Fibroblast of mammary gland (primary cell): ENCODE measurements at places on chromosomes 11 and 22.

DNA sequence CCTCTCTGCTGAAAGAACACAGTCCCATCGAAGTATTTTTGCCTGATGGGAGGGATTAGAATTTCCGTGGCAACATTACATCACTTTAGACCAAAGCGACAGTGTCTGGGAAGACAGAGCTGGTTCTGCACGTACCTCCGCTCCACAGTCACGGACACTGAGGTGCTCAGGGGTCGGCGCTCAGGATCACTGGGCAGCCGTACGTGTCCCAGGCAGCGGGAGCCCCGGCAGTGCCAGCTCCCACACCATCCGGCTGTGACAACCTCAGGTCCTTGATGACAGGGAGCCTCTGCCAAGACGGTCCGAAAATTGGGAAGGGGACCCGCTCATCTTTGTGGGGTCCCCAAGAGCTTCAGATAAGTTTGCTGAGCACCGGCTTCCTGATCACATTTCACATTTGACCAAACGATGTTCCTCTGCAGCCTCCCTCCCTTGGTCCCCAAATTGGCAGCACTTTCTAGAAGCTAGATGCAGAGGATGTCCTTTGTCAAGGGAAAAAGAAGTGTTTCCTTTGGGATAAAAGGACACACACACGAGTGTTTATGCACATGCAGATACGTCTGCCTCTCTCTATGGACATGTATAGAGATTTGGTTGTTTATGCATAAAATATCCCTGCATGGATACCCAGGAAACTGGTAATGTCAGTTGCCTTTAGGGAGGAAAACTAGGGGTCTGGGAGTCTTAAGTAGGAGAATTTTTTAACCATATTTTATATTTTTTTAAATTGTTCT is 61.6 kb upstream of the LINC01488 start:
- DNase-seq = no peak

- DNase-seq = no peak
Observed at GRCh38 chr11:1845561-1846452, 7.0 kb downstream of the TNNI2 start.

GRCh38 chr22:42064629-42065028 is 6.0 kb downstream of the NAGA start:
- DNase-seq = no peak

DNA sequence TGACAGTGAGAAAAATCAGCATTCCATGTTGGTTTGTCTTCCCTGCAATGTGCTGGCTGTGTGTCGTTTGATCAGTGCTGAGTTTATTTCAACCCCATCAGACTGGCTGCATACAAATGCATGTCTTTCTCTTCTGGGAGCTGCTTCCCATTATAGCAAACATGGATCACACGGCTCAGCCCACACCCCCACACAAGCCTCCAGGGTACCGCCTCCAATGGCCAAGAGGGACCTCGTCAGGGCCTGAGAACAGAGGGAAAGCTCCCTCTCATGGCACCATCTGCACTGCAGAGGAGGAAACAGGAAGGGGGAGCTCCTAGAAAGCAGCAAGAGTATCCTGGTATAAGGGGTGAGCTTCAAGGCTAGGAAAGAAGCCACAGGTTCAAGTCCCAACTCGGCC is 214.2 kb downstream of the LARGE1 start:
- DNase-seq = peak; percentile 2

GRCh38 chr11:110830747-110831146 is 118.5 kb upstream of the ARHGAP20 start:
- DNase-seq = peak; percentile 79

DNA sequence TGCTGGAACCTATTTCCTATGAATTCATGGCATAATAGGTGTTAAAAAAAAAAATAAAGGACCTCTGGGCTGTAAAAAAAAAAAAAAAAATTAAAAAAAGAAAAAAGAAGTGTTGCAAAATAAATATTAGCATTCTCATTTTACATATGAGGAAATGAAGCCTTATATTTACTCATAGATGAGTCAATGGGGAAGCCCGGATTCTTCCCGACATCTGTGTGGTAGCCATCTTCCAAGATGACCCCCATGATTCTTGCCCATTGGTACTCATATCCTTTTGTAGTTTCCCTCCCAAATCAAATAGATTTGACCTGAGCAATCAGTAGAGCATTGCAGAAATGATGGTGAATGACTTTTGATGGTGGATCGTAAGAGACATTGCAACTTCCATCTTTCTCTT is 3.0 kb upstream of the SWAP70 start:
- peak; percentile 72 for DNase-seq

- DNase-seq = peak; percentile 74
Observed at GRCh38 chr22:44151676-44152075, 29.0 kb upstream of the PARVG start.

GRCh38 chr11:60954421-60954820 is 2.4 kb upstream of the SLC15A3 start:
- DNase-seq = no peak

DNA sequence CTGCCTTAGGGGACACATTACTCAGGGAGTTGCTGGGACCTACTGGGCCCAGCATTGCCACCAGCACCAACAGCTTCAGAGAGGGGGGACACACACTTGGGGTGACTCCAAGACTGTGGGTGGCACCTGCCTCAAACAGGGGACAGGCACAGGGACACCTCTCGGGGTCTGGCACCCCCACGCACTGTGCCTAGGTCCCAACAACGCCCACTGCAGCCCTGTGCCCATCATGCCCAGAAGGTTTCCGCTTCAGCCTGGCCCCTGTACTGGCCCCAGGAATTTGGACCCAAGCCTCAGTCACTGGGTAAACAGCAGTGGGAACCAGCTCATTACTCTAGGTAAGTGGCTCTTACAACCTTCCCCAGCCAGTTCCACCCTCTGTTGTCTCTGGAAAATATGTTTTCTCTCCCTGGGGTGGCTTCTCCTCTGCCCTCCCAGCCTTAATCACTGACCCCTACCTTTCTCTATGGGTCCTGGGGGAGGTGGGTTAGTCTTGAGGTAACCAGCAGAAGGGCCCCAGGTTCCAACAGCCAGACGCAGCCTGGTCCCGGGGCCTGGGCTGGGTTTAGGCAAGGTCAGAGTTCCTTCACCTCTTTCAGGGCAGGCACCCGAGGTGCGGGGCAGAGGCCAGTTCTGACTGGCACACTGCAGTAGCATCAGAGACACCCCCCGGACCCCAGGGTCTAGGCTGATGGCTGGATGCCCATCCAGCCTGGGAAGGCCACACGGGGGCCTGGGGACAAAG is 123.6 kb downstream of the MED15 start:
- no peak for DNase-seq

- DNase-seq = no peak
Observed at GRCh38 chr11:5036669-5037068, 9.7 kb upstream of the OR52J3 start.

- no peak for DNase-seq
Observed at GRCh38 chr22:19527321-19527721, 3.1 kb upstream of the CLDN5 start.

GRCh38 chr22:27719535-27720227 is 81.9 kb downstream of the MN1 start:
- peak; percentile 30 for DNase-seq

- no peak for DNase-seq
Observed at GRCh38 chr11:96761451-96761850, 371.6 kb downstream of the JRKL start.

DNA sequence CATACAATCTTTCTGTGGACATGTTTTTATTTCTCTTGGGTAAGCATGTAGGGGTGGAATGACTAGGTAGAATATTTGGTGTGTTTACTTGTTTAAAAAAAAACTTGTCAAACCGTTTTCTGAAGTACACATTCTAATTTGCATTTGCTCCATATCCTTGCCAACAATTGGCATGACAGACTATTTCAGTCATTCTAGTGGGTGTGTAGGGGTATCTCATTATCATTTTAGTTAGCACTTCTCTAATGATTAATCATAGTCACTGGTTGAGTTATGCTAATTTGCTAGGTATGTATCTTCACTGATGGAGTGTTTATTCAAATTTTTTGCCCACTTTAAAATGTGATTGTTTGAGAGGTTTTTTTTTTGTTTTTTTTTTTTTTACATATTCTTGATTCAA is 64.3 kb downstream of the C11orf65 start:
- no peak for DNase-seq

DNA sequence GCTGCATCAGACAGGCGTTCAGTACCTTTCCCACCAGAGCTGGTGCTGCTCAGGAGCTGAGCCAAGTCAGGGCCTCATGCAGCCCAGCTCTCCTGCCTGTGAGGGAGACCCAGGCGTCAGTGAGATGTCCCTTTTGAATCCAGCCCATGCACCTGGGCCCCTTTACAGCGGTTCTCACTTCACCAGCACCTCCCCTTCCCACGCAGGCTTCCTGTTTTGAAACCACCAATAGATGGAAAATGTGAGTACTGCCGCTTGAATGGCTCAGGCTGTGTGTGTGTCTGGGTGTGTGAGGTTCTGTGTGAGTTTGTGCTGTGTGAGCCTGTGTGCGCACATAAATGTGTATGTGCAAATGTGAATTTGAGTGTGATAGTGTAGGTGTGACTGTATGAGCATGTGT is 88.4 kb downstream of the UBASH3B start:
- no peak for DNase-seq

DNA sequence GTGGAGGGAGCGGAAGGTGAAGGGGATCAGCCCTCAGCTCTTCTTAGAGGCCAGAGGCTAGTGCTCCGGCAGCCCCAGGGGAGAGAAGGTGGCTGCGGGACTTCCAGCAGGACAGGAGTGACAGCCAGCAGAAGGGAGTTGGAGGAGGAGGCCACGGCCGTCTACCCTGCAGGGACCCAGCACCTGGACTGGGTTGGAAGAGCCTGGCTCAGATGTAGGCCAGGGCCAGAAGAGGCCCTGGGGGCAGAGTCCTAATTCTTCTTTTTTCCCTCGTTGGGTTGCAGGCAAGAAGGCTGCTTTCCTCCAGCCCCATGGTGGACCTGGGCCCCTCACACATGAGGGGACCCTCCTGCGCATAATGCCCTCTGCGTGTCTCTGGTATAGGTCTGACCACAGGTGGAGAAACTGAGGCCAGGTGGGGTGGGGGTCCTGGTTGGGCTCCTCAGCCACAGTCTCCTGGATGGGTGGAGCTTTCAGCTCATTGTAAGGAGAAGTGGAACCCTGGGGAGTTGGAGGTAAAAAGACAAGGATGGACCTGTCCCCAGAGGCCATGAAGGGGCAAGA is 2.3 kb upstream of the MCAM start:
- DNase-seq = no peak

- no peak for DNase-seq
Observed at GRCh38 chr11:12567746-12568460, 106.3 kb upstream of the TEAD1 start.

GRCh38 chr11:86431258-86431657 is 56.6 kb downstream of the CCDC81 start:
- DNase-seq = no peak

DNA sequence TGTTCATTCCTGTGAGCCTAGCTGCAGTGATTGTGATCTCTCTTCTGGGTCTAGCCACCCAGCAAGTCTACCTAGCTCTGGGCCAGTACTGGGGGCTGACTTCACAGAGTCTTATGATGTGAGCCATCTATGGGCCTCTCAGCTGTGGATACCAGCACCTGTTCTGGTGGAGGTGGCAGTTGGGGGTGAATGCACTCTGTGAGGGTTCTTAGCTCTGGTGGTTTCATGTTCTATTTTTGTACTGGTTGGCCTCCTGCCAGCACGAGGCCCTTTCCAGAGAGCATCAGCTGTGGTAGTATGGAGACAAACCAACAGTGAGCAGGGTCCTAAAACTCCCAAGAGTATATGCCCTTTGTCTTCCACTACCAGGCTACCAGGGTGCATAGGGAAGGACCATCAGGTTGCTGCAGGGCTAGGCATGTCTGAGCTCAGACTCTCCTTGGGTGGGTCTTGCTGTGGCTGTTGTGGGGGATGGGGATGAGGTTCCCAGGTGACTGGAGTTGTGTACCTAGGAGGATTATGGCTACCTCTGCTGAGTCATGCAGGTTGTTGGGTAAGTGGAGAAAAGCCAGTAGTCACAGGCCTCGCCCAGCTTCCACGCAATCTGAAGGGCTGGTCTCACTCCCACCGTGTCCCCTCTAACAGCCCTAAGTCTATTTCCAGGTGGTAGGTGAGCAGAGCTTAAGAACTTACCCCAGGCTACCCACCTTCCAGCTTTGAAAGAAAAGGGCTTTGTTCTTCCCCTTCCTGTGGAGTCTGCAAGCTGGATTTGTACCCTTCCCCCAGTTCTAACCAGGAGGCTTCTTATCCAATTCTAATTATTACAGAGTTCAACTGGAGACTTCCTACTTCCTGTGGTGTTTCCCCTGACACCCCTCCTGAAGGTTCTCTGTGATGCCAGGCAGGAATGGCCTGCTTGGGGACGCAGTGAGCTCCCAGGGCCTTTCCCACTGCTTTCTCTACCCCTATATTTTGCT is 250.7 kb downstream of the LUZP2 start:
- no peak for DNase-seq

GRCh38 chr11:9629064-9629463 is 34.8 kb upstream of the SWAP70 start:
- no peak for DNase-seq
